Stimulated activated CD8-positive, alpha-beta memory T cell treated with anti-CD3 and anti-CD28 coated beads, Interleukin-7, amount 100 ng/mL, for 1 hour (primary cell): ENCODE measurements at places on chromosomes 4 and X.

- no peak for DNase-seq
Measured at GRCh38 chr4:139584784-139585183, 28.8 kb upstream of the SETD7 start.

DNA sequence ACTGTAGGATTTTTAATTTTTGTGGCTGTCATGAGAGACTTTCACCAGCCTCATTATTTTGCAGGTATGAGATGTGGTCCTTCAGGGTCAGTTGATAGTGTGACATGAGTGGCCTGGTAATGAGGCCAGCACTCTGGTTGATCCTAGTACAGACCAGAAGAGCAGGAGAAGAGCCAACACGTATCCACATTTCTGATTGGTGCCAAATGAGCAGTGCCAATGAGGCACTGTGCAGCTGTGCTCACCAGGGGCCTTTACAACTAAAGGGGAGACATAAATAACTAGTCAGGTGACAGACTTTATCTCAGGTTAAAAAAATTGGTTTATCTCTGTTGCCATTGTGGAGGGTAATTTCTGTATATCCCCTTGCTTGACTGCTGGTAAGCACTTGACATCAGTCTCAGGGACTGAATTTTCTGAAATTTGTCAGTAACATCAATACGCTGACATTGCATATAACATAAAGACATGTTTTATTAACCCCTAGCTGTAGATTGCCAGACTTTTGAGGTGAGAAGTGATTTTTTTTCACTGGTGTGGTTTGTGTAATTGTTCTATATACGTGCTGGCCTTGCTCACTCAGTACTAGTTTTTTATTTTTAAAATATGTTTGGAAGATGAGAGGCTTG is 101.2 kb downstream of the AFF1 start:
- no peak for DNase-seq

DNA sequence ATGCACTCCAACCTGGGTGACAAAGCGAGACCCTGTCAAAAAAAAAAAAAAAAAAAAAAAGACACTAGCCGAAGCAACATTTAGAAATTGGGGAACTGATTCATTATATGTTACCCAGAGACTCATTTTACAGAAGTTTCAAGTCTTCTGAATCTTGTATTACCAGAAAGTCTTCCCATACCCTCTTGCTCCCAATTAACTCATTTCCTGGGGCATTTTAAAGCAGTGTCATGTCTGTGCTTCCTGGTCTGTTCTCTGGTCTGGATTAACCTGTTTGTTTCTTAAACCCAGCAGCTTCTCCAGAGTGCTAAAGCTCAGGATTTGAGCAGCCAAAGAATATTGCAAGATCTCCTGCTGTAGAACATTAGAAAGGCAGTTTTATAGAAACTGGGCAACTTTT is 43.7 kb downstream of the FRMPD3 start:
- no peak for DNase-seq

DNA sequence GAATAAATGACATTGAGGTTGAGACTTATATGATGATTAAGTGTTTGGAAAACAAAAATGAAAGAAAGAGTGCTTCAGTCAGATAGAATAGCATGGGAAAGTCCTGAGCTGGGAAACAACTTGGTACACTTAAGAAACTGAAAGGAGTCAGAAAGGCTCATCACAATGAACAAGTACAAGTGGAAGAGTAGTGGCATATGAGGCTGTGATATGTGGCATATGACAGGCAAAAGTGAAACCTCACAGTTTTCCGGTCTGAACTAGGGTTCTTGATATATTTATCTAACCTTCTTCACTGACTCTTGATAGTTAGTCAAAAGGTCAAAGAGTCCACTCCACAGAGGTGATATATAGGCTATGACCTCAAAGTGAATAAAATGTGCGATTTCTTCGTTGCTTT is 537.1 kb upstream of the CXorf51A start:
- DNase-seq, result no peak

DNA sequence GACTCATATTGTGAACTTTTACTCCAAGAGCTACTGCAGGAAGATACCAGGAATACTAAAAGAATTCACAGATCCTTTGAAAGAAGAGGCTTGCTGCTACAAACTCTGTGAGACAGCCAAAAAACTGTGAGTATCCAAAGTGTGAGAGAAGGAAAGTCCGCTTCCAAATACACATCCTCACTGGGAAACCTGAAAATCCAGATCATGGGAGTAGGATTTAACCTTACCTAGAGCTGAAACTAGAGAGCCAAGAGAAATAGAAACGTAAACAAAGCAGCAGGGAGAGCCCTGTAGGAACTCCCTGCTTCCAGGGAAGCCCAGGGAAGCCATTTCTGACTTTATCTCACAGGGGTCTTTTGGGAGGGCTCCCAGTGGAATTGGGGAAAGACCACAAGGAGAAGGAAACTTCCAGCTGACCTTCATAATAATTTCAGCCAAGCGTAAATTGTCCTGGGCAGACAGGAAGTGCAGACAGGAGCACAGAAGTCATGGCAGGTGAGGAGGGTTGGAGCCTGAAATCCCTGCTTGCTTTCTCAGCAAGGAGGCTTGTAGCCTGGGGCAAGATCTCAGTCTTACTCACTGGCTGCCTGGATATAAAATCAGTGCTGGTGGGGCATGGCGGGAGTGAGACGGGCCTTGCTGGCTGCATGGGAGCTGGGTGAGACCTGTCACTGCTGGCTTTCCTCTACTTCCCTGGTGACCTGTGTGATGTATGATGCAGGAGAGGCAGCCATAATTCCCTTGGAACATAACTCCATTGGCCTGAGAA is 26.2 kb upstream of the NFKB1 start:
- no peak for DNase-seq

- DNase-seq, result no peak
Measured at GRCh38 chr4:14520171-14520570, 482.1 kb upstream of the CPEB2 start.

- DNase-seq, result no peak
Measured at GRCh38 chr4:53089936-53090729, 228.0 kb downstream of the RASL11B start.

DNA sequence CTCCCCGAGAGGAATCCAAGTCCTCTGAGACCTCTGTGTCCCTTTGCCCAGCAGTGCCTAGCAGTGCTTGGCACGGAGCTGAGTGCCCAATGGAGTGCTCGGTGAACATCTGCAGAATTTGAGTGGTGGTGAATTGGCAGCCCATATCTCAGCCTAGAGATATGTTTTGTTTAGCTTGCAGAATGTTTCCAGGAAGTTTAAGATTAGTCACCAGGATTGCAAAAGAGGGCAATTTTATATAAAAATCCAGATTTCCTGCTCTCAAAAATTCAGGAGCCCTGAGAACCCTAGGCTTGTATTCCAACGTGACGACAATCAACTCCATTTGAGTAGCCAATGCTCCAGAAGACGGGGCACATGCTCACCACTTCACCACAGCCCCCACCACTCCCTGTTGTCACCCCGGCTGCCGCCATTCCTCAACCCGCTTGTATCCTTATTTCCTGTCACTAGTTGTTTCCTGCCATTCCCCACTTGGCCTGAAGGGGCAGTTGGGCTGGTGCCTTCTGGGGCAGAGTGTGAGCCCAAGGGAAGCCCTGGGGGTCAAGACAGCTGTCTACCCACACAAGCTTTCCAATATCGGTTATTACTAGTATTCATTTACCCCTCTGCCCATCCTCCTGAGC is 116.9 kb downstream of the EFNB1 start:
- DNase-seq, result no peak

DNA sequence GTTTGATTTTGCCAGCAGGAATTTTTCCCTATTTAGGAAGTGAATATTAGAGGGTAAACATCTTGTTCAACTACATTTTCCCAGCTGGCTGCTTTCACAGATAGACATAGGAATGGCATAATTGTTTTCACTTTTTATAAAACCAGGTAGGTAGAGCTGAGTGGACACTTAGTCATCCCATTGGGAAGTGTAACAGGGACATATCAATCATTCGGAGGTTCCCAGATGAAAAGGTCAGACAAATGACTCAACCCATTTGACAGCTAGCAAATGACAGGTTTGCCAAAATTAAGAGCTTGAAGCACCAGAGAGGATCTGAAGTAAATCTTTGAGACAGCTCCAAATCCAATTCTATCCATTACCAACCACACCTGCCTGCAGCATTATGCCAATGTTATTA is 205.3 kb downstream of the SLC39A8 start:
- DNase-seq, result no peak

GRCh38 chr4:154490234-154490582 is 1.4 kb downstream of the DCHS2 start:
- DNase-seq, result no peak

DNA sequence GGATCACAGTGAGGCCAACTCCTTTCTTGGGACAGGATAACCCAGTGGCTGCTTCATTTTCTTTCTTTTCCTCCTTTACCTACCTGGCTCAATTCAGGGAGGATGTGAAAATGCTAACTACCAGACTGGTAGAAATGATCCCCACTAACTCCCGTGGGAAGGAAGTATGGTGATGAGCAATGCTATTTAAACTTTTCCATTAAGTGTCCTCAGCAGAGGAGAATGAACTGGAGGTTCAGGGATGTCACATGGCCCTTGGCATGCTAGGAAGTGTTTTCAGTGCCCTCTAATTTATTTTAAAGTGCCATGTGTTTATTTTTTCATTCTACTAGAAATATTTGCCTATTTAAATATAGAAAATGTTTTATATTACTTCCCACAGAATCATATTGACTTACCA is 363.9 kb downstream of the PPP3CA start:
- DNase-seq, result no peak

- DNase-seq, result no peak
Measured at GRCh38 chr4:151618858-151619257, 141.9 kb downstream of the GATB start.
